ENCODE measurements at places on chromosomes 12 and 14.

DNA sequence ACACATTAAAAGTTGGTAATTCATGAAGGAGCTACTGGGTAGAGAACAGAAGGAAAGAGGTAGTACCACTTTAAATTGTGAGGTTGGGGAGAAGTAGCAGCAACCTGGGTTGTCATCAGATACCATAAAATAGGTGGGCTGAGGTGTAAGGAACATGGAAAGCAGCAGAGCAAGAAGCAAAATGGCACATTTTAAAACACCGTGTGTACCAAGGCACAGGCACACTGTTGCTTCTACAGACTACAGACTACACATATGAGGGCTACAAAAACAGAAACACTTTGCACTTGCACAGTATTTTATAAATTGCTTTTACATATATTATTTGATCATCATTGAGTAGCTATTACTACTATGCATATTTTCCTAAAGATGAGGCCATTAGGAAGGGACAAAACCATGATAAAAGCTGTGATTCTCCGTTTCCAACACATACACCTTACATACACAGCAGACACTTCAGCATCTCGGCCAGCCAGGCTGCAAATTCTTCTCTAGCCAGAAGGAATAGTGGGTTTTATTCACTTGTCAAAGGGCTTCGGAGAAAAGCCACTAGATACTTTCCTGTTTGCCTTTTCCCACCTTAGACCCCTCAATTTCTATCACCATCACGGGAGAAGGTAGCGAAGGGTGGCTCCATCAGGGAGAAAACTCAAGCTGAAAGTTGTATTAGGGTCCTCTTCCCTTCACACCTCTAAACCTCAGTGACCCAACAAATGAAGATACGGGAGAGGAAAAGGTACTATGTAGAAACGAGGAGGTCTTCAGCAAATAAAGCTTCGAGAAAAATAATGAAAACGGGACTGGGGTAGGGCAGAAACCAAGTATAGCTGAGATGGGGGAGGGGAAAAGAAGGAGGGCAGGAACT, 1.6 kb downstream of the PYM1 start:
- DNase-seq = no peak

DNA sequence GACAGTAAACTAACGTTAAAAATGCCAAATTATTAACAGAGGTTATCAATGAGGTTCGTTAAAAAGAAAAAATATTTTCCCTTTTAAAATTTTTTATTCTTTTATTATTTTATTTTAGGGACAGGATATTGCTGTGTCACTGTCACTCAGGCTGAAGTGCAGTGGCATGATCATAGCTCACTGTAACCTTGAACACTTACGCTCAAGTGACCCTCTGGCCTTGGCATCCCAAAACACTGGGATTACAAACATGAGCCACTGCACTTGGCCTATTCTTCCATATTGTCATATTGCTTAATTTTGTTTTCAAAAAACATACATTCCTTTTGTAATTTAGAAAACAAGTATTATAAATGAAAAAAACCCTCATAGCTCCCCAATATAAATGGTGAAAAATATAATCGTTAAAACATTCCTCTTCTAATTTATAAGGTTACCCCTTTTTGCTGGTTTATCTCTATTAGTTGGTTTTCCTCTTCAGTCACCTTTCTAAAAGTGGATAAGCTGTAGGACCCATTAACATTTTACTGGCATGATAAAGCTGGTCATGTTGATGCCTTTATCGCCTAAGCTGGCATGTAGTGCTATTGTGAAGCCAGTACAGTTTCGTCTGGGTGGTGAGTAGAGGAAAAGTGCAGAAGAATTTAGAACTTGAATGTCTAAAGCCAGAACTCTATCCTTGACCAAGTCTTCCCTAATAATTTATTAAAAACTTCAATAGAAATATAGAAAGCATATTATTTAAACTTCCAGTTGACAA, 27.6 kb downstream of the PDE3A start:
- DNase-seq = no peak

- DNase-seq = no peak
Observed at GRCh38 chr14:94775871-94776210, 5.9 kb upstream of the GSC start.

DNA sequence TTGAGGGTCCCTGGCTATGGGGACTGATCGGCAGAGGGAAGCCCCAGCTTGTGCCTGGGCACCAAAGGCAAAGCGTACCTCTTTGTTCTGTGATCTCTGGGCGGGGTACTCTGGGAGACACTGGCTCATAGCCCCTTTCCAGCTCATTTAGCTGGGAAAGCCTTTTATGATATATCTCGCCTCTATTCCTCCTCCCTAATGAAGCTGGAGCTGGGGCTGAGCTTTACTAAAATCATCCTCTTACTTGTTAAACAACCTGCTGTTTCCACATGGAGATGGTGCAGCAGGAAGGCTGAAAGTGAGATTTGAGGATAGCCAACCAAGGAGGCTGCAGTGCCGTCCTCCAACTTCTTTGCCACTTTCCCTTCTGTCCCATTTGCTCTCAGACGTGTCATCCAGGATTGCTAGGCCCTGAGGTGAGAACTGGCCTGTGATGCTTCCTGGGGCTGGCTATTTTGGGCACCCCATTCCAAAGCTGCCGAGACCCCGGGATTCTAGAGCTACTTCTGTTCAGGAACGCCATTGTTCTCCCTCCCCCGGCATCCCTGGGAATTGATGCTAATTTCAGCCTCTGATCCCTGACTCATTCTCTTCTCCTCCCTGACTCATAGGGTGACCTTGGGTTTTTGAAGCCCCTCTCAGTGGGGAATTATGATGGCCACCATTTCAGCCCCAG, 16.0 kb downstream of the PDE1B start:
- no peak for DNase-seq

DNA sequence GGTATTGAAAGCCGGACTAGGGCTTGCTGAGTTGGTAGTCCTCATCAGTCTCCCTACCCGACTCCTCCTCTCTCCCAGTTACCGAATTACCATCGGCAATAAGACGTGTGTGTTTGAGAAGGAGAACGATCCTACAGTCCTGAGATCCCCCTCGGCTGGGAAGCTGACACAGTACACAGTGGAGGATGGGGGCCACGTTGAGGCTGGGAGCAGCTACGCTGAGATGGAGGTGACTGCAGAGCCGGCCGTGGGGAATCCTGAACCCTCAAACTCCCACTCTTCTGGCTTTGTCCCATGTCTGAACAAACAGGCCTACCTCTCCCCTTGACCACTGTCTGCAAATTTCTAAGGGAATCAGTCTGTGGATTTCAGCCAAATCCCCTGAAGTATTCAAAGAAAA, 82.9 kb downstream of the ACACB start:
- no peak for DNase-seq

DNA sequence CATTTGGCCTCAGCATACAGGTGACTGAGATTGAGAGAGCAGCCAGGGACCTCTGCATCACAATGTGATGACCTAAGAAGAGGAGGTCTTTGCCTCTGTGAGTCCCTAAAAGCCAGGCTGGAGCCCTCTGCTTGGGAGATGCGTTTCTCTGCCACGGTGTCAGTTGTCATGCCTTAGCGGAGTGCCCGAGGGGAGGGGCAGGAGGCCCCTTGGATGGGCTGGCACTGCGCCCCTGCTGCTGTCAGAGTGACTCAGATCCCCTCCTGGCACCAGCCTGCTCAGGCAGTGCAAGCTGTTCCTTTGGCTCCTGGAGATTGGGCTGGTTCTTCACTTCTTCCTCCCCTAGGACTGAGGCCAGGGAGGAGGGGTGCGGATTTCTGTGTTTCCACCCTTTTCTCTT, 64.9 kb upstream of the KCNA5 start:
- no peak for DNase-seq

- no peak for DNase-seq
Observed at GRCh38 chr14:97074856-97075255, 277.7 kb downstream of the VRK1 start.

- no peak for DNase-seq
Observed at GRCh38 chr14:38243696-38244240, 12.1 kb downstream of the CLEC14A start.

DNA sequence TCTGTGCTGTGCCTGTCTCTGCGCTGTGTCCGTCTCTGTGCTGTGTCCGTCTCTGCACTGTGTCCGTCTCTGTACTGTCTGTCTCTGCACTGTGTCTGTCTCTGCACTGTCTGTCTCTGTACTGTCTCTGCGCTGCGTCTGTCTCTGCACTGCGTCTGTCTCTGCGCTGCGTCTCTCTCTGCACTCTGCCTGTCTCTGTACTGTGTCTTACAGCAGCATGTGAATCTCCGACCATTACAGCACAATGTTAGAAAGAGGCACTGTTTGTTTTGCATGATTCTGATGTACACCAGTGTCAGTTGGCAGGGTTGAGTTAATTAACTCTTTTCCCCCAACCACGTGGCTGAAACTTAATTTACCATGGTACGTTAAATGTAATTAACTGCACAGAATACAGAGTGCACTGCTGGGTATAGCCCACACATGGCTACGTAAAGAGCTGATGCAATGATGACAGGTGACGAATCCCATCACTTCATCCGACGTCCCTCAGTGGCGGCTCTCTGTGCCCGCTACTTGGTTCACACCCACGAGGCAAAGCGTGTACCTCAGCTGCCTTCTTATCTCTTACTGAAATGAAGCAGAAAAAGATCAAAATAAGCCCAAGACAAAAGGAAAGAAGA, 127.7 kb upstream of the SFSWAP start:
- DNase-seq = no peak

- DNase-seq = no peak
Observed at GRCh38 chr12:97162173-97162572, 255.1 kb downstream of the NEDD1 start.
